Stimulated activated CD4-positive, alpha-beta T cell treated with anti-CD3 and anti-CD28 coated beads, TNF-alpha, amount 100 ng/mL, for 24 hours (primary cell): ENCODE measurements at places on chromosomes 2 and 18.

GRCh38 chr18:7803956-7804469 lies 236.9 kb downstream of the PTPRM start:
- no peak for DNase-seq

DNA sequence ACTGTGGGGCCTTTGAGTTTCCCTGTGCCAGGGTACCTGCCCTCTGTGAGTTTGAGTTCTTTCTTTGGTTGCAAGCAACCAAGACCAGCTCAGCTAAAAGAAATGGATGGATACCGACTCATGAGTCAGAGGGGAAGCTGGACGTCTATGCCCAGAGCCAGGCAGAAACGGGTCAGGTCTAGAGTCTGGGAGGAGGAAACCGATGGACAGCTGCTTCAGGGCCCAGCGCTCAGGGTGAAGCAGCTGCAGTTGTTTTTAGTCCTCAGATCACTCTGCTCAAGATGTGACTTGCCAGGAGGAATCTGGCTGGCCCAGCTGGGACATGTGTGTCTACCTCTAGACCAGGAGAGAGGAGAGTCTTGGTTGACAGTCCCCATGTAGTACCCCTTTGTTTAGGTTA lies 10.1 kb upstream of the TYMS start:
- DNase-seq: no peak

DNA sequence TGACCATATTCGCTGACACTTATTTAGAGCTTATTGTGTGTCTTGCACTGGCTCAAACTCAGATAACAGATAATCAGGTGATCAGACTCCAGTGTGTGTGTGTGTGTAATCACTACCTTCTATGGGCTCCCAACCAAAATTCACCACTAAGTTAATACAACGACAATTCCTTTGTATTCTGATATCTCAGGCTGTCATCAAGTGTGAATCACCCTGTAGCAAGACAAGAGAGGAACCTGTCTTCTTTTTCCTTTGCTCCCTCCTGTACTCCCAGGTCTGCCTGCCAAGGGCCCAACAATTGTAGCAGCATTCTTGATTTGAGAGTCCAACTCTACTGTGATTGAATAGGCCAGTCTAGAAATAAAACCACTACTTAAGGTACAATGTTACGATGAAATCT lies 25.8 kb downstream of the ITGB6 start:
- DNase-seq: no peak

GRCh38 chr2:138298900-138299299 lies 202.7 kb upstream of the SPOPL start:
- no peak for DNase-seq
